ENCODE measurements at places on chromosomes 7 and 10.

- no peak for DNase-seq
Observed at GRCh38 chr10:29448125-29448524, 159.3 kb downstream of the LYZL1 start.

DNA sequence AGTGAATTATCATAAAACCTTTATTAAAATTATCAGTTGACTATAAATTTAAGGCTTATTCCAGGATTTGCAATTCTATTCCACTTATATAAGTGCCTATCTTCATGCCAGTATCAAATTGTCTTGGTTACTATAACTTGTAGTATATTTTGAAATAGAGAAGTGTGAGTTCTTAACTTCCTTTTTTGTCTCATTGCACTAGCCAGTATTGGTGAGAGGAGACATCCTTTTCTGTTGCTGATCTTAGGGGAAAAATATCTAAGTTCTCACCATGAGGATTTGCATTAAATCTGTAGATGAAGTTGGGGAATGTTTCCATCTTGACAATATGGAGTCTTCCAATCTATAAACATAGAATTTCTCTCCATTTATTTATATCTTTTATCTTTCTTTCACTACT lies 104.2 kb upstream of the MKI67 start:
- no peak for DNase-seq

DNA sequence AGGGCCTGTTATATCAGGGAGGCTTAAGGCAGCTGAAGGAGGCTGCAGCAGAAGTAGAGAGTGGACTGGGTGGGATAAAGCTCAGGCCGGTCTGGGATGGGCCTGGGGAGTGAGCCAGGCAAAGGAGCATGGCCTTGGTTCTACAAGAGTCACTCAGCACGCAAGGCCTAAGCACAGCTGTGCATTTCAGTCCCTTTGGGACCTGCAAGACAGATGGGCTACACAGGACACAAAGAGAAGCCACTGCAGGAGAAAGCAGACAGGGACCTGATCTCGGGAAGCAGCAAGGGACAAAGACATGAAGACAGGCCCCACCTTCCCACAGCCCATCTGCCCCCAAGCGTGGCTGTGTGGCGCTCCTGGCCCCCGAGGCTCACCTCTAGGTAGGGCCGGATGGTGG lies 29.4 kb downstream of the RRP12 start:
- no peak for DNase-seq

DNA sequence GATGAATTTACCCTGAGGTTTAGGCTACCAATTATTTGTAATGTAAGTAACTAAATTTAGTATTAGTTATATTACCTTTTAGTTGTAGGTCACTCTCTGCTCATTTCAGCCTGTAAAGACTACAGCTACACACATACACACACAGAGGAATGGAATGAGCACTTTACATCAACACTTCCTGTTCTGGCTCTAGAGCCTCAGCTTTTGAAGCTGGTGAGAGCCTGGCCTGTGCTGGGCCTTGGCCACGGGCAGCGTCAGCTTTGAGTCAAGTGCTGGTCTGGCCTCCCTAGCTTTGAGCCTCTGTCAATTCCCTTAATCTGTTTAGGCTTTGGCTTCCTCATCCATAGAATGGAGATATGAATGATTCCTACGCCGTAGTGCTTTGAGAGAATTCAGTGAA lies 141.7 kb downstream of the EGFR start:
- DNase-seq: no peak

DNA sequence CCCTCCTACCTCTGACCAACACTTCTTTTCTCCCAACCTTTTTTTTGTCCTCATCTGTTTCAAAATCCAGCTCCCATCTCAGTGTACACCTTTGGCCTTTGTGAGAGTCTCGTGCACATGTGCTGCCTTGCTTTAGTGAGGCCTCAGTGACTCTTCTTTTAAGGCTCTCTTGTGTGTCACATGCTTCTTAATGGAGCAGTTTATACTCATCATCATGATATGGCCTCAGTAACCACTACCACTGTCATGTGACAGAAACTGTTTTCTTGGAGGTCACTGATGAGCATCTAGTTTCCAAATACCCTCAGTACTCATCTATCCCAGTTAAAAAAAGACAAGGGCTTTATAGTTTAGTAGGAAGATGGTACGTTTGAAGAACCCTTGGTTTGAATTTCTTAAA lies 8.1 kb upstream of the ARHGAP22 start:
- DNase-seq: no peak
